ENCODE measurements at places on chromosomes 3 and 15. TPM values are rescaled to one million over a fixed set of nuclear protein-coding genes. Genes with fewer than 3 reads are reported as not detected.

Gene TMEM158
- polyA plus RNA-seq, result 10.7 TPM

Gene TMEM40
- 1.8 TPM for polyA plus RNA-seq

Gene C2CD4B
- polyA plus RNA-seq, result 0.75 TPM

GRCh38 chr15:74787251-74788041 lies 5.6 kb downstream of the CSK start:
- DNase-seq, result no peak

All from left renal pelvis (tissue), 4 donors.